ENCODE measurements at places on chromosomes 13 and 19.

DNA sequence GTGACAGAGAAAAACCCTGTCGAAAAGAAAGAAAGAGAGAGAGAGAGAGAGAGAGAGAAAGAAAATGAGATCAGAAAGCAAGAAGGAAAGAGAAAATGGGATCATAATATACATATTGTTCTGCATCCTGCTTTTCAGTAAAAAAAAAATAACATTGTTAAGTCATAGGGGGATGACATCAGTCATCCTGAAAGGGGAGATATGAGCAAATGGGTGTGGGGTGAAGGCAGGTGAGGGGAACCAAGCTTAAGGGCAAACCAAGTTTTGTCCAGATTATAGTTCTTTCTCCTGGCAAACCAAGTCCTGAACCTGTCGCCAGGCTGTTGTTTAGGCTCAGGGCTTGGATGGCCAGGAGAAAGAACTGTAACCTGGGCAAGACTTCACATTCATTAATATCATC, 92.6 kb upstream of the TMTC4 start:
- no peak for DNase-seq

GRCh38 chr13:51323824-51324511, 15.5 kb upstream of the SERPINE3 start:
- DNase-seq: no peak

- peak; percentile 37 for DNase-seq
Measured at GRCh38 chr19:17680230-17680722, 7.9 kb downstream of the UNC13A start.

DNA sequence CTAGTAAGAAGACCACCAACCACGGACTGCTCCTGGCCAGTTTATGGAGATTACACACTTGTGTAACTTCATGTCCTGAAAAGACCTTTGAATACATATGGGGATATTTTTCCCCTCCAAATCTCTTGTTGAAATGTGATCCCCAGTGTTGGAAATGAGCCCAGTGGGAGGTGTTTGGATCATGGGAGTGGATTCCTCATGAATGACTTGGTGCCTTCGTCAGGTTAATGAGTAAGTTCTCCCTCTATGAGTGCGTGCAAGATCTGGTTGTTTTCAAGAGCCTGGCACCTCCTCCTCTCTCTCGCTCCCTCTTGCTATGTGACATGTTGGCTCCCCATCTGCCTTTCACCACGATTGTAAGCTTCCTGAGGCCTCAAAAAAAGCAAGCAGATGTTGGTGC, 769.0 kb upstream of the SLITRK1 start:
- no peak for DNase-seq

DNA sequence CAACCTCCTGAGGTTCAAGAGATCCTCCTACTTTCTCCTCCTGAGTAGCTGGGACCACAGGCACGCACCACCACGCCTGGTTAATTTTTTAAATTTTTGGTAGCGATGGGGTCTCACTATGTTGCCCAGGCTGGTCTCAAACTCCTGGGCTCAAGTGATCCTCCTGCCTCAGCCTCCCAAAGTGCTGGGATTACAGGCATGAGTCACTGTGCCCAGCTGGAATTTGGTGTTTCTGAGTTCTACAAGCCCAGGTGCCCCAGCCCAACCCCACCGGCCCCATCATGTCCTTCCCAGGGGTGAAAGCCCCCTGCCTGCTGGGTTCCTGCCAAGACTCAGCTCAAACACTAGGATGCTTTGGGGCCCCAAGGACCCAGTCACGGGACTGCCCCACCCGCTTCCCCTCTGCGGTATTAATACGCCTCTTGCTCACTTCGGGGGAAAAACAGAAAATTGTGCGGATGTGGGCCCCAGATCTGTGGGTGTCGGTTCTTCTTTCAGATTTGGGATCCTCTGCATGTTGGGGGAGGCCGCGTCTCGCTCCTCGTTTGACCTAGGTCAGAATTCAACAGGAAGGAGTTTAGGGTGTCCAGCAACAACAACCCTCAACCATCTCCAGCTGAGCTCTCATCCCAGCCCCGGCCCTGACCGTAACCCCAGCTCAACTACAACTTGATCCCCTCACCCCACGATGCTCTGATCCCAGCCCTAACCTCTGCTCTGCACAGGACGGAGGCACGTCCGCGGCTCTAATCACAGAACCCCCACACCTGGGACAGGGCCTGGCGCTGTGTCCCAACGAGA, 3.7 kb upstream of the FCER2 start:
- DNase-seq: peak; percentile 62

GRCh38 chr19:2494447-2495129, 18.7 kb downstream of the GADD45B start:
- peak; percentile 47 for DNase-seq

DNA sequence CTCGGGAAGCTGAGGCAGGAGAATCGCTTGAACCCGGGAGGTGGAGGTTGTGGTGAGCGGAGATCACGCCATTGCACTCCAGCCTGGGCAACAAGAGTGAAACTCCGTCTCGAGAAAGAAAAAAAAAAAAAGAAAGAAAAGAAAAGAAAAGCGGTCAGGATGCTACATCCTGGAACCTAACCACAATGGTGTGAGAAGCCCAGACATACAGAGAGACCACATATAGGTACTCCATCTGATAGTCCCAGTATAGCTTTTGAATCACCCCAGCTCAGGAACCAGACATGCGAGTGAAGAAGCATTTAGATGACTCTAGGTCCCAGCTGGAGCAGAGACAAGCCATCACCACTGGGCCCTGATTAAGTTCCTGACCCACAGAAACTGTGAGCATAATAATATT, 3.2 kb downstream of the IFNL1 start:
- no peak for DNase-seq

GRCh38 chr13:79389026-79389425, 17.0 kb downstream of the RBM26 start:
- no peak for DNase-seq

DNA sequence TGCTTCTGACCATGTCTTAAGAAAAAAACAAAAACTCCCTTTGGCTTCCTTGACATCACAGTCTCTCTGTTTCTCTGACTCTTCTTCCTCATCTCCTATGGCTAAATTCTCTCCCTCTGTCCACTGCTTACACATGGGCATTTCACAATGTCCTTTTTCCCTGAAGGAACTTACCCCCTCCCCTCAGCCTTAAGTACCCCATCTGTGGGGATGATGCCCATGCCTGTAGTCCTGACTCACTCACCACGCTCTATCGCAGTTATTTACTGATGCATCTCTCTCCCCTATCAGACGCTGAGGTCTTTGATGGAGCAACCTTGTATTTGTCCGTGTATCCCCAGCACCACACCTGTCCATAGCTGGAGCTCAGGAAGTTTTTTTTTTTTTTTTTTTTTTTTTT, 32.4 kb downstream of the ACTN4 start:
- no peak for DNase-seq

DNA sequence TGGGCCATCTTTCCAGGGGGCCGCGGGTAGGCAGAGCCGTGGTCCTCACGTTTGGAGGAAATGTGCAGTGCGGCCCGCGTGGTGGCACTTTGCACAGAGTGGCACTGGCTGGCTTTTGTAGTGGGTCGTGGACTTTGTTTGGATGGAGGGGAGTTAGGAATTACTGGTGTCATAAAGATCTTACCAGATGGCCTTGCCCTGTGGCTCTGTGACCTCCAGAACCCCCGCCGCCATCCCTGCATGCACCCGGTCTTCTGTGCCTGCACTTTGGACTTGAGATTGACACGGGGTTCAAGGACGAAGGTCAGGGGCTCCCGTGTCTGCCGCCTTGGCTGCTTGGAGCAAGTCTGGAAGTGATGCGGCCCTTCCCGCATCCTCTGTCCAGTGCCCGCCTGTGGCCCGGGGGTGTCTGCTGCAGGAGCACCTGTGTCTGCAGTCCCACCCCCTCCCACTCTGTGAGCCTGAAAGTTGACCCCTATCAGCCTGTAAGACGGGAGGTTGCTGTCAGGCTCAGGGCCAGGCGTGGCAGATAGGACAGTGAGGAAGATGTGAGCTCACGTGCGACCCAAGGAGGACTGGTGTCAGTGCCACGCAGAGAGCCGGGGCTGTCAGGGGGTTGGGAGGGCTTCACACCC, 2.2 kb downstream of the GNA11 start:
- DNase-seq: no peak

DNA sequence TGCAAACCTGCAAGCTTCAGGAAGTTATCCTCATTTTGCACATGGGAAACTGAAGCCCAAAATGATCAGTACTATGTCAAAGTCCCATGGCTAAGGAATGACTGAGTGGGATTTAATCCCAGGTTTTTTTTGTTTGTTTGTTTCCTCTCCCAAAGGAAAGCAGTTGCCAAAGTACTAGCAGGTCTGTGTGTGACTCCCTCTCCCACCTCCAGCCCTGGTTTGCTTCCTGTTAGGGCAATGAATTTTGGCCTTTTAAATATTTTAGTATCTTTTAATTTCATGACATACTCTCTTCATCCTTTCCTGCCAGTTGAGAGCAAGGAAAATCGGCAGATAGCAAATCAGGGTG, 134.1 kb upstream of the RNF113B start:
- no peak for DNase-seq

- DNase-seq: no peak
Measured at GRCh38 chr19:54352041-54352440, 12.7 kb downstream of the LAIR1 start.

DNA sequence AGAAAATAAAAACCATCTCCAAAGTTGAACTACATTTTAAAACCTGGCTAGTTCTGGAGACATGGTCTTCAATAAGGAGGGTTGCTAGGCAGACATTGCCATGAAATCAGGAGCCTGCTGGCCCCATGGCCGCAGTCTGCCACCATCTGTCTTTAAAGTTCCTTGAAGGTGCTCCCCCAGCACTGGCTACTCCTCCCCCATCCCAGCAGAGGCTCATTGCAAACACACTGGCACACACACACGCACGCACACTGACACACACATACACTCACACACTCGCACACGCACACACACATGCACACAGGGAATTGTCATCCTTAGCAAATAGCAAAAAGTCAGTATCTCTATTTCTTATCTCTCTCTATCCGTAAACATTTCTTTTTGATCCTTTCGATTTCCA, 68.4 kb downstream of the ZIC5 start:
- no peak for DNase-seq

DNA sequence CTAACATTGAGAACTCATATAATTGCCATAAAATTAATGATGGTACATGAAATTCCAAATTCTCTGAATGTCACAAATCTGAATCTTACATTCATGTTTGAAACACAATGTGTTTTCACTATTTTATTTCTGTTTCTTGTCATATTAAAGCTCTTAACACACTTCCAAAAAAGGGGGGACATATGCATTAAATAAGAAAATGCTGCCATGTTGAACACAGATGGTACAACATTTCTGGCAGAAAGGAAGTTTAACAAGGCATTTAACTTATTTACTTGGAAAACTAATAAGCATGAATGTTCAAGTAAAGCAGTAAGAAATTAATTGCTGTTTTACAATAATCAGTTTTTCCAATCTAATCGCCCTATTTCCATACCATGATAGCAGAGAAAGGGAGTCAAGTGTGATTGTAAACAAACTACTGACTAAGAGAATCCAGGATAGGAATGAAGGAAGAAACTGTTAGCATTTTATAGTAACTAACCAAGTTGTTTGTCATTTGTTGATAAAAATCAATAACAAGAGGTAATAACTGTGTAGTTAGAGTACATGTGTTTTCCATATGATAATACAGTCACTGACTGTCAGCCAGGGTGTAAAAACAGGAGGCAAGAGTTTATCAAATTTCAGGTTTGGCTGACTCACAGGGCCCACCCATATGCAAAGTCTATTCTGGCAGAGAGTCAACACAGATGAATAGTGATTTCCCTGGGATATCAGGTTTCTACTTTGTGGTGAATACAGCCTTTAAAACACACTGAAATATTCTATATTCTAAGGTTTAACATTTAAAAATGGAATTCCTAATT, 5.7 kb upstream of the FOXO1 start:
- no peak for DNase-seq

DNA sequence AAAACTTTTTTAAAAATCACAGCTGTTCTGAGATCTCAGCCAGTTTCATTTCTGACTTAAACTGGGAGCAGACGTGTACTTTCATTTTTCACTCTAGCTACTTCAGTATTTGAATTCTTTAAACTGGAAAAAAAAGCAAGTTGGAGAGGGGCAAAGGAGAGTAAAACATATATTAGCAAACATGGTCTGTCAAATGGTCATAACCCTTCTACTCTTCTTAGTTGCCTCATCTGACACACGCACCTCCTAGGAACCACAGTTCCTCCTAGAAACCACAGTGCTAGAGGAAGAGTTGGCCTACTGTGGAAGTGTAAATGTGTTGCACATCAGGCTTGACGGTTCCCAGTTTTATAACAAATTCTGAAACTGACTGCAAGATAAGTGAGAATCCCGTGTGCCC, 47.2 kb downstream of the TM9SF2 start:
- DNase-seq: no peak

GRCh38 chr19:46478356-46478986, 7.1 kb upstream of the PNMA8A start:
- DNase-seq: no peak

DNA sequence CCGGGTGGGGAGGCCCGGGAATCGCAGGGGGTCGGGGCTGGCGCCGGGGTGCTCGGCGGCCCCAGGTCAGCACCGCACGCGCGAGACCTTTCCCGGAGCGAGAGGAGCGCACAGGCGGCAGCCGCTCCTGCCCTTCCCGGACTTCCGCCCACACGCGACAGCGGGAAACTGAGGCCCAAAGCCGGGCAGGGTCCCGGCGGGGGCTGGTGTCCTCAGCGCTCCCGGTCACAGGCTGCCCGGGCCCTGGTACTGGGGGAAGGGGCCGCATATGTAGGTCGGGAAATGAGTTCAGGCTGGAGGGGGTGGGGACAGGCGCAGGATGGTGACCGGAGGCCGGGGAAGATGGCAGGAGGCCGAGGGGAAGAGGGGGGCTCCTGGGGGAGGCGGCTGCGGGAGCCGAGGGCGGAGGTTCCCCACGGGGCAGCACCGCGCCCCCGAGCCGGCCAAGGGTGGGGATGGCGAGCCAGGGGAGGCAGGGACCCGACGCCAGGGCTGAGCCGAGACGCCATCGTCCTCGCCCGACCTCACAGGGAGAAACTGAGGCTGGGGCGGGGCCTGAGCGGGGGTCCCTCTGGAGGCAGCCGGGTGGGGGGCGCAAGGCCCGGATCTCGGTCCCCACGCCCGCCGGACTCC, 662 bp downstream of the CBARP start:
- DNase-seq: no peak

GRCh38 chr13:101454767-101455166, 2.3 kb downstream of the ITGBL1 start:
- no peak for DNase-seq

All from stimulated activated CD8-positive, alpha-beta memory T cell treated with anti-CD3 and anti-CD28 coated beads, Interleukin-15, amount 100 ng/mL, for 4 hours (primary cell).